GM20000 (cell line): ENCODE measurements at places on chromosomes 2 and 18.

DNA sequence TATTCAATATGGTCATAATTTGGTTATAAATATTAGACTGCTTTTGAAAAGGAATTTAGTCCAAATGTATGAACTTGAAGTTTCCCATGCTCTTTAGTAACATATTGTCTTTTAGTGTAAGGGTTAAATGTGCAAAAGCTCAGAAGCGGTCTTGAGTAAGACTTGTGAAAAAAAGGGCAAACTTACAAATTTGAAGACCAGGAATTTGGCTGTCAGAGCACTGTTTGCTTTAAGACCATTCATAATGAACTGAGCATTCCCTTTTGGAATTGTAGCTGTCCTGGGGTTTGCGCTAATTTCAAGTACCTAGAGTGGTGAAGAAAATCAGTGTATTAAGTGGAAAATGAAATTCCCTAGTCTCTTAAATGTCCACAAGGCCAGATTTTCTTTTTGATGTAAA is 6.9 kb upstream of the ZEB2 start:
- no peak for DNase-seq

DNA sequence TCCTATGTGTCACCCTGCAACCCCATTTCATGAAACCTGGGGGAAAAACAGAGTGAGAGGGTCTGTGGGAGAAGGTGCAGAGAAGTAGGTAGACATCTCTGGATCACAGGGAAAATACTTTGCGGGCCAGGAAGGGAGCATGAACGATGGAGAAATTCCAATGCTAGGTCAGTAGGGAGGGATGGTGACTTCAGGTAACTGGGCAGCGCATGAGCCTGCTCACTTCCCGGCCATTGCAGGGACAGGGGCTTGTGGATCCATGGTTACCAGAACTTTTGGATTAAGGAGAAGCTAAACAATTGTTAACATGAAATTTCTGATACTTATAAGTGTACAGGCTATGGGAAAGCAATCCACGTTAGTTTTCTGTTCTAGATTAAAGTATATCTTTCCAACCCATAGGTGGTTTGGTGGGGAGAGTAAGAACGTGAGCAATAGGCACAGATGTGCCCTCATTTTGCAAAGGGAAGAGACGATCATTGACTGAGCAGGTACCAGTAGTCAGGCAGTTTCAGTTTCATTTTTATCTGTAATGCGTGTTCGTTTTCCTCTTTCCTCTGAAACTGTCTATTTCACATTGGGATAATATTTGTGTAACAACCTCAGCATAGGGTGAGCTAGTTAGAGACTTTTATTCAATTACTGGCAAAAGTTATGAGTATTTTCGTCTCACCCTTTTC is 65.0 kb downstream of the NYAP2 start:
- DNase-seq = no peak

GRCh38 chr2:225806105-225806504 is 406.6 kb downstream of the NYAP2 start:
- no peak for DNase-seq

DNA sequence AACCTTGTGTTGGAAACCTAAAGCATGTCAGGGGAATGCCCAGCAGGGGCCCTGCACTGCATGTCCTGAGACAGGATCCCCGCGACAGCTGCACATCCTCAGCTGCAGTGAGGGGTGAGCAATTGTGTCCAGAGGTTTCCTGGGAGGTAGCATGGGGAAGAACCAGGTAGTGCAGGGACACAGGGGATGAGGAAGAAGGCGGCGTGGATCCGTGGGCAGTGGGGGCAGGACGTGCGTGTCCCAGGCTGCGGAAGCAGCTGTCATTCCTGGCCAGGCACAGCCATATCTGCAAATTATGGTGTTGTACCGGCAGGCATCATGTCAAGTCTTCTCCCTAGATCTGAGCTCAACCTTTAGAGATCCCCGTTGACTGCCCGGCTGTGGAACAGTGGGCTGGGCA is 238.2 kb upstream of the MYT1L start:
- no peak for DNase-seq

GRCh38 chr18:10121786-10122515 is 208.1 kb downstream of the VAPA start:
- DNase-seq = no peak
